ENCODE measurements at places on chromosomes 3 and 15. TPM values are rescaled to one million over a fixed set of nuclear protein-coding genes. Genes with fewer than 3 reads are reported as not detected.
A peak's percentile ranks its signal among the peaks of the same experiment; 100 is the strongest.

DNA sequence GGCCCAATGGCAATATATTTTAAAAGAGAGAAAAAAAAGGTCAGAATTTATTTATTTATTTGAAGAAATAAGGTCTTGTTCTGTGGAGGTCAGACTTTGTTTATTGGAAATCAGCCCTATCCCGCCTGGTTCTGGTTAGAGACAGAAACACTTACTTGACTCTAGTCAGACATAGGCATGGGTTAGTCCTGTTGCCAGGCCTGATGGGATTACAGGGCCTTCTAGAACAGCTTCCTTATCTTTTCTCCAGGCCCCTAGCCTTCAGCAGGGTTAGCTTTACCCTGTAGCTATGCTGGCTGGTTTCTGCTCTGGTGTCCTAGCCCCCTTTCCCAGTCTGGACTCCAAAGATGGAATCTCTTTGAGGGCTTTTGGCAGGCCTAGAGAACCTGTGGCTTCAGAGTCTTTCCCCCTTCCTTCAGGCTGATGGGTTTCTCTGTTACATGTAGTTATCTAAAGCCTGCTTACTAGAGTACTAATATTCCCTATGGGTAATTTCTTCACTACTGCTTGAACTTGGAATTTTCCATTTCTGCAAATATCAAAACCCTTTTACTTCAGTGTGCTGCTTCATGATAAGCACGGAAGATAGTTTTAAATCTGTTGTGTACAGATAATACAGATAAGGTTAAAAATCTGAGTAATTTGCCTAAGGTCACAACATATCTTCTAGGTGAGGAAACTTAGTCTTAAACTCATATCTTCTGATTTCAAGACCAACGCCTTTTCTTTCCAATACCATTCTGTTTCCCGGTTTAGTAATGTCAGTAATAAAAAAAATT lies 10.6 kb downstream of the IREB2 start:
- DNase-seq: peak; percentile 55

GRCh38 chr15:67824976-67825880 lies at the start of gene SKOR1:
Gene SKOR1, plus strand, starts transcription at chr15:67825509. Its CDS starts 94 bp downstream, at chr15:67825603.
- DNase-seq: peak; percentile 39

Gene DUOXA2
- total RNA-seq: not detected

DNA sequence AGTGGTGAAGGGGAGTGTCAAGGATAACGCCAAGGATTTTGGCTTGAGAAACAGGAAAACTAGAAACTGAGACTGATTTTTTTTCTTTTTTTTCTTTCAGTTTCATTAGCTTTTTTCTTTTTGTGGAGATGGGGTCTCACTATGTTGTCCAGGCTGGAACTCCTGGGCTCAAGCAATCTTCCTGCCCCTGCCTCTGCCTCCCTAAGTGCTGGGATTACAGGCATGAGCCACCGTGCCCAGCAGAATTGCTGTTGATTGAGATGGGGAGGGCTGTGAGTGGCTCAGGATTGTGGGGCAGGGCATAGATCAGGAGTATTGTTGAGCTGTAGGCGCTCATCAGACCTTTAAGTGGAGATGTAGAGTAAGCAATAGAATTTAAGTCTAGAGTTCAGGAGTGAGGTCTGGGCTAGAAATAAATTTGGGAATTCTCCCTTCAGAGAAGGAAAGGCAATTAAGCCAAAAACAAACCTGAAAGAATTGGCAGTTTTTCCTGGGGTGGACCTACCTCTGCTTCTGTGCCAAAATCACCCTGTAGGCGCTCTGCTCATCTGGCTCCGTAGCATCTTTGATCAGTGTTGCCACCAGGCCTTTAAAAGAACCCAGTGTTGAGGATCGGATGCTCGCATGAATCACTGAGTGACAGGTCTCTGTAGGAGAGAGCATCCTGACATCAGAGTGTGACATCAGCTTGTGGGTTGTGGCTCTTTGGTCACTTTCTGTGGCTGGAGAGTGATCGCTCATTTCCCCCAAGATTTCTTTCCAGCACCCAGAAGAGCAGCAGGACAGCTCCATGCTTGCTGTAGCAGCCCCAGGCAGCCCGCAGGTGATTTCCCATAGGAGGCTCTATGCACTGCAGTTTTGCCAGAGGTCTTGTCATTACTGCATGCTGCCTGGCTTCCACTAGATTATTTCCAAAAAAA lies 15.8 kb downstream of the ABHD17C start:
- no peak for DNase-seq

DNA sequence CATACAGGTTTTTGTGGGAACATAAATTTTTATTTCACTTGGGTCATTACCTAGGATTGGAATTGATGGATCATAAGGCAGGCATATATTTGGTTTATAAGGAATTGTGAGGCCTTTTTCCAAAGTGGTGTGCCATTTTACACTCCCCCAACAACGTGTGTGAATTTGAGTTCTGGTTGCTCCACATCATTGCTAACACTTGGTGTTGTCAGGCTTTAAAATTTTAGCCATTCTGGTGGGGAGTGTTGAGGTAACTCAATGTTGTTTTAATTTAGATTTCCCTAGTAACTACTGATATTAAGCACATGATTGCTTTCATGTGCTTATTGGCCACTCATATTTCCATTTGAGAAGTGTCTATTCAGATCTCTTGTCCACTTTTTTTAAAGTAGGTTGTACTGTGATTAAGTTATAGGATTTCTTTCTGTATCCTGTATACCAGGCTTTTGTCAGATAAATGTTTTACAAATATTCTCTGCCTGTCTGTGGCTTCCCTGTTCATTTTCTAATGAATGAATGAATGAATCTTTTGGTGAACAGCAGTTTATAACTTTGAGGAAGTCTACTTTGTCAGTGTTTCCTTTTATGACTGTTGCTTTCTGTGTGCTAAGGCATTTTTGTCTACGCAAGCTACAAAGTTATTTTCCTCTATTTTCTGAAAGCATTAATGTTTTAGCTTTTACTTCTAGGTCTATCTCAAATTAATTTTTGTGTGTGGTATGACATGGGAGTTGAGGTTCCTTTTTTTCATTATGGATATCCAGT lies 17.9 kb upstream of the NR2C2 start:
- no peak for DNase-seq

- no peak for DNase-seq
Observed at GRCh38 chr15:101327147-101327740, 32.2 kb upstream of the SNRPA1 start.

- DNase-seq: no peak
Observed at GRCh38 chr15:92417716-92418115, 24.0 kb downstream of the ST8SIA2 start.

- DNase-seq: peak; percentile 44
Observed at GRCh38 chr3:41265823-41266273, 66.5 kb downstream of the CTNNB1 start.

DNA sequence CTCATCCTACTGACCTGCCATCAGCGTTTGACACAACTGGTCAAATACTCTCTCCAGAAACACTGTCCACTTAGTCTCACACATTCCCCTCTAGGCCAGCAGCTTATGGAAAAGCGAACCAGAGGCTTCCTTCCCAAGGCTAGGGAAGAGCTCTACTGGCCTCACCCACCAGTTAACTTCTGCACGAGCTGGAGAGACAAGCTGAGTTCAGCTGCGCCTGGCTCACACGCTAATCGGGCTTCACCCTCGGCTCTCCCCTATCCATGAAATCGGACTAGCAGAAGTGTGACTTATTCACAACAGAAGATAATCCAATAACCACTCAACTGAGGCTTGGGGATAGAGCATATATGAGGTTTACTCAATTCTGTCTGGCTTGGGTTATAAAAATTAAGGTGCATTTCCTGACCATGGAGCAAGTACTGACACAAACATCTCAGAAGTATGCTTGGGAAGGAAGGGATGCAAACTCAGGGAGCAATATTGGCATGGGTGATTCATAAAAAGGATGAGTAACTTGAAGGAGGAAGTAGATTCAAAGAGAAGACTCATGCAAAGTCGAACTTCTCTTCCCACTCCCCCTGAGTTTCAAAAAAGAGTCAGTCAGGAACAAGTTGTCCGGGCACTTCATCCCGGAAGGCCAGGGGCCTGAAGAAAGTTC lies 73.1 kb downstream of the XXYLT1 start:
- peak; percentile 48 for DNase-seq

- no peak for DNase-seq
Observed at GRCh38 chr3:18556001-18556408, 130.9 kb upstream of the SATB1 start.

Gene PAQR9
- total RNA-seq: not detected

DNA sequence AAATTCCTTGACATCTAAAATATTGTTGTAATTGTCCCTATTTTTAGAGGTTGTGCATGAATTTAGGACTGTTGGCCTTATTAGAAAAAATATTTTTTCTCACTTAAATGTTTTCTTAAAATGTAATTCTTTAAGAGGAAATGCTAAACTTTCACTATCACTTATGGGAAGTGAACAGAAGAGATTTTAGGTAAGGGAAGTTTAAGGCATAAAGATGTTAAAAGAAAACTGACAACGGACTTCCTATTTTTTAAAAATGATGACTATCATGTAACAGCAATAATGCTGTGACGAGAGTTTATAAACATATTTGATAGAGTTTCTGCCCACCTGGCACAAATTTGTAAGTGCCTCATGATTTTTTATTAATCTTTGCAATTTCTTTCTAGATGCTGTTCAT lies 3.1 kb downstream of the C3orf38 start:
- DNase-seq: no peak

Gene NANOGP8
- total RNA-seq: 0.32 TPM

DNA sequence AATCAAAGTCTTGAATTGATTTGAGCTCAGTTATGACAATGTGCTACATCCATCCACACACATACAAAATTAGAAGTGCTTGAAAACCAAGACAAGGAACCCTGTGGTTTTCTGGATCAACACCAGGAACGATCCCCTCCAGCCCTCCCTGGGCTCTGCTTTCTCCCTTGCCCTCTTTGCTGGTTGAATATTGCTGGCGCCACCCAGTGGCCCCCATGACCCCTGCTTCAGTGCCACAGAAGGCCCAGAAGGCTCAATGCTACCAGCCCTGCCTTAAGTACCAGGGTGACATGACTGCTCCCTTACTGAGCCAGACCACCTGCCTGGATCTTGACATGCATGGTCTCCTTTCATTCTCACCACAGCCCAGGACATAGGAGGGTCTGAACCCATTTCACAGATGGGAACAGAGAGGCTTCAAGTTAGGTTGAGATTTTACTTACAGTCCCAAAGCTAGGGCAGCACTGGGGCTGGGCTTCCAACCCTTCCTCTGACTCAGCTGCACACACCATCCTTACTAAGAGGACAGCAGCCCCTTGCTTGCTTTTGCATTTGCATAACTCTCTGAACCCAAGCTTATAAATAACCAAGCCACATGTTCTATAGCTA lies 15.0 kb downstream of the IL12A start:
- peak; percentile 54 for DNase-seq

Gene FOXL2NB
- 101 TPM for total RNA-seq

DNA sequence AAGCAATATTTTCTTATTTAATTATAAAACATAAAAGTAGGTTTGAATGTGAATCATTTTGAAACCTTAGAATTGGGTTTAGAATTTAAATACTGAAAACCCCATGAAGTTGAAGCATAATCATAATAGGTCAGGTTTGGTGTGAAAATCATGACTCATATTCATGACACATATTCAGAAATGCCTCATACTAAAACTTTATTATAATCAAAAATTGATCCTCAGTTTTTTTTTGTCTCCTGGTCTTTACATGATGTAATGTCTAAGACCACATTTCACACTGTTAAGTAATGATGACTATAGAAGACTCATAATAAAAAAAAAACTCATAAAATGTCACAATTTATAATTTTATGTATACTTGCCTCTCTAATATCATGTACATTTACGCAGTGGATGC lies 190.4 kb downstream of the FOXP1 start:
- no peak for DNase-seq

DNA sequence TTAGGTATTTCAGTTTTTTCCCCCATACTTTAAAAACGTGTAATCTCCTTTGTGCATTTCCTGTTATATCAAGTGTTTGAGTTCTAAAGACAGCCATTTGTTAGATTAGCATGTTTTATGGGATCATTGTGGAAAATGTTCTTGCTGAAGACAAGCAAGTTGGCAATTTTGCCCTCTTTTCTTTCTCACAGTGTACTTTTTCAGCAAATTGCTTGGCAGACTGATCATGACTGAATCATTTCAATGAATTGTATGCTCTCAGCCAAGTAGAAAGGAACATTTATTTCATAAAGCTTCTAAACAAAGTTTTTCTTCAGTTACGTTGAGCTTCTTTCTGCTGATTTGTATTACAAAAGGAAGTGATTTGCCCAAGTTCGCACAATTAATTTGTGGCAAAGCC lies 51.6 kb downstream of the ATG7 start:
- DNase-seq: no peak

GRCh38 chr15:24858737-24859601 lies 95.8 kb upstream of the SNRPN start:
- DNase-seq: no peak

Gene STRIT1
- total RNA-seq: not detected

DNA sequence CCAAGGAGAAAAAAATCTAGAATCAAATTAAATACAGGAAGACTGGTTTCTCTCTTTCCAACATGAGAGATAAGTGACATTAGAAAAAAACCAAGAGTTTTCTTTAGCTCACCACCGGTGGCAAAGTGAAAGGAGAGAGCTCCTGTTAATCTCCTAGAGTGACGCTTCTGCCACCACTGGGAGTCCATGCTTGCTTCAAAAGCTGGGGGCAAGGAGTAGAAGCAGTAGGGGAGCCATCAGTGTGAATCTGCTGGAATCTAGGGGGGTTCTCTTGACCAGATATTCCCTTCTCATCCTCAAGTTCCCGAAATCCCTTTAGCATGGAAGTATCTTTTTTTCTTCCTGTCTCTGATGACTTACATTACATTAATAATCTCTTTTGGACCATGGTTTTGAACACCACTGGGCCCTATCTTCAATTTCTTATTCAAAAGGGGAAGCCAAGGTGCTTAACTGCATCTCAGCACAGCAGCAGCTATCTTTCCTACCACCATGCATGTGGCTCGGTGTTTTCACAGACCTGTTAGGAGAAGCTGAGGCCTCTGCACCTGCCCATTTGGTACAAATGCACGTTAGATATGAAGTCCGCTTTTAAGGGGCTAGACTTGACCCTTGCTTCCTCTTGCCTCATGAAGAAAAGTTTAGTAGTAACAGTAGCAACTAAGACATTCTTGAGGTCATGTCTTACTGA lies 6.6 kb upstream of the ICE2 start:
- no peak for DNase-seq

GRCh38 chr15:36332301-36332700 lies 247.1 kb upstream of the CDIN1 start:
- DNase-seq: peak; percentile 46

Gene EFL1
- total RNA-seq: 22.9 TPM

DNA sequence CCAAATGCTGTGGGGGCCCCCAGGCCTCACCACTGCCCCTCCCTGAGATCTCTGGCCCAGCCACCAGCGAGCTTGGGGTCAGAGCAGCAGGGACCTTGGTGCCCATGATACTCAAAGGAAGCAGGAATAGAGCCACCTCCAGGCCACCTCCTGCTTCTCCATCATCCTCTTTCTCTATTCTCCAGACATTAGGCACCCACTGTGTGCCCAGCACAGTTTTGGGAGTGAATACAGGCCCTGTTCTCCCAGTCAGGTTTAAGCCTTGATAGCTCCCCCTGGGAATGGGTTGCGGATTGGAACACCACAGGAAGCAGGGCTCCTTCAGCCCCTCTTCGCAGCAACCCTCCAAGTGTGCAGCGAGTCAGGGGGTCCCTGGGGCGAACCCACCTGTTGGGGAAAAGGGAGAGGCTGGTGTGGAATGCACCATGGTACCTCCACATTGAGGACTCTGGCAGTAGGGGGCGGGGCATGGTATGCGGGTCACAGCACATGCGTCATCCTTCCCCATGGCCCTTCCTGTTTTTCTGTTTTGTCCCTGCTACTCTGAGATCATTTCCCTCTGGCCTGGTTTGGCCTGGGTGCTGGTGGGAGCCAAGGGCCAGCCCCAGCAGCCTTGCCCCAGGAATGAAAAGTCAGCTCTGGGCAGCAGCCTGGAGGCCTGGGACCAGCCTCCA lies 14.2 kb upstream of the SEMA3B start:
- peak; percentile 42 for DNase-seq

Gene CACNA2D3
- 4.3 TPM for total RNA-seq

GRCh38 chr3:193863657-193864357 lies 270.8 kb downstream of the OPA1 start:
- DNase-seq: no peak

Data from fibroblast of villous mesenchyme (primary cell).